ENCODE measurements at places on chromosomes 7 and 10.

DNA sequence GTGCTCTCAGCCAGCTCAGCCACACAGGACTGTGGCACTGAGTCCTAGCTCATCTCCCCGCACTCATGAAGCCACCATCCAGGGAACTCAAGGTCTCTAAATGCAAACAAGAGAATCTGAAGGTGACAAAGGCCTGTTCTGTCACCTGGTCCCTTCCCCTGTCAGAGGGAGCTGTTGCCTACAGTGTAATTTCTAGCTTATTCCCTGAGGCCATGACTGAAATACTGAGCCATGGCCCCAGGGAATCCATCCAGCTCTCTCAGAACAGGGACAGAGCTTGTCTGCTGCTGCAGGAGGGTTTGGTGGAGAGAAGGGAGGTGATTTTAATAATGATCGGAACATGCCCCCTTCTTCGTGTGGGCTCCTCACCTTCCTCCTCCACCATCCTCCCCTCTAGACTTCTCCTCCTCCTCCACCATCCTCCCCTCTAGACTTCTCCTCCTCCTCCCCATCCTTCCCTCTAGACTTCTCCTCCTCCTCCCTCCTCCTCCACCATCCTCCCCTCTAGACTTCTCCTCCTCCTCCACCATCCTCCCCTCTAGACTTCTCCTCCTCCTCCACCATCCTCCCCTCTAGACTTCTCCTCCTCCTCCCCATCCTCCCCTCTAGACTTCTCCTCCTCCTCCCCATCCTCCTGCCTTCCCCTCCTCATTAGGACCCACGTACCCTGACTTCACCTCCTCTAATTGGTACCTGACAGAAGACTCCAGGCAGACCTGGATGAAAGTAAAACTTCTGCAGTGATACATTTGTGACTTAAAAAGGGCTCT lies 338.0 kb upstream of the MKI67 start:
- DNase-seq, result no peak

GRCh38 chr7:19020711-19021110 lies 96.7 kb downstream of the TWIST1 start:
- peak; percentile 73 for DNase-seq

DNA sequence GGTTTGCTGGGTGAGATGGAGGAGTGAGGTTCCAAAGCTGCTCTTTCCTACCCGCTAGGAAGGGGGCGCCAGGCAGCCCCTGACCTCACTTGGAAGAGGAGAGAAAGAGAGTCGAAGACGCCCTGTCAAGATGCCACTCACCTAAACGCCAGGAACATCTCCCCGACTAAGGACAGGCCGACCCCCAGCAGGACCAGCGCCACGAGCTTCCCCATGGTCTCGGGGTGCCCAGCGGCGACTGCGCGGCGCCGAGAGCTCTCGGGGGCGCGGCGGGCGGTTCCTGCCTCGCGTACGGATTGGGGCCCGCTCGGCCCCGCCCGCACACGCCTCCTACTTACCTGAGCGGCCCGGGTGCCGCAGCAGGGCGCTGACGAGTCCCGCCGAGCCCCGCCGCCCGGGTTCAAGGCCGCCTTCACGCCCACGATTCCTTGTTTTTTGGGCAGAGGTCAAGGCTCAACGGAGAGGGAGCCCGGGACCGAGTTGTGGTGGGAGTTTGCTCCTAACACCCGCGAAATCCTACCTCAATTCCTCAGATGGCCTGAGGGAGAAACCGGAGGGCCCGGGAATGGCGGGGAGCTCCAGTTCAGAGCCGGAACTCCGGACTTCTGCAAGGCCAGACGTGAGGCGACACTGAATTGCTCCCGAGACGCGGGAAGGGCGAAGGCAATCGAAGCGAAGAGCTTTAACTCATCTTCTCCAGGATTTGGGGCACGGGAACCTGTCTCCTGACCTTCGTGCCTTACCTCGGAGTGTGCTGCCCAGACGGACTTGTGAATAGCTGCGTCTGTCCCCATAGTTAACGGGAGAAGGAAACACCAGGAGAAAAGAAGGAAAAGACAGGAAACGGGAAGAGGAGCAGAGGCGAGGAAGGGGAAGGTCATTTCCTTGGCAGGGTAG lies at the start of gene PON3:
TSS of gene PON3 (minus strand) at position 240 of the 897 bp plus-strand sequence. CDS start at position 215, 25 bp downstream.
- DNase-seq, result no peak

GRCh38 chr7:55092186-55092974 lies 73.6 kb downstream of the EGFR start:
- DNase-seq, result no peak

- no peak for DNase-seq
Measured at GRCh38 chr10:51319173-51319435, 244.8 kb downstream of the PRKG1 start.

- no peak for DNase-seq
Measured at GRCh38 chr10:72009051-72009424, 44.8 kb downstream of the CHST3 start.
